ENCODE measurements at places on chromosomes 5 and 9.

DNA sequence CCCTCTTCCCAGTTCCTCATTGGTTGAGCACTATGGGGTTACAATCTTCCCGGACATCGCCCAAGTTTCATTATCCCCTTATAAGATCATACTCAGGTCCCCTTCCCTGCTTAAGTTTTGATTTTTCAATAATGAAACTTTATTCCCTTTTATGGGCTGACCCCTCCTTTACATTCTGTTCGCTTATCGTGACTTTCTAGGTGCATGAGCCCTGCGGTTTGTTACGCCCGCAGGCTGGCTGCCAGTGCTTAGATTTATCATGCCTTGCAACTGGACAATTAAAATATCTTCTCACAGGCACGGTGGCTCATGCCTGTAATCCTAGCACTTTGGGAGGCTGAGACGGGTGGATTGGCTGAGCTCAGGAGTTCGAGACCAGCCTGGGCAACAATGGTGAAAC lies 127.9 kb upstream of the FER start:
- DNase-seq, result no peak

GRCh38 chr9:6014670-6015270 lies 654 bp downstream of the RANBP6 start:
- no peak for DNase-seq

GRCh38 chr5:21125238-21125983 lies 1137.4 kb upstream of the CDH18 start:
- DNase-seq, result no peak

DNA sequence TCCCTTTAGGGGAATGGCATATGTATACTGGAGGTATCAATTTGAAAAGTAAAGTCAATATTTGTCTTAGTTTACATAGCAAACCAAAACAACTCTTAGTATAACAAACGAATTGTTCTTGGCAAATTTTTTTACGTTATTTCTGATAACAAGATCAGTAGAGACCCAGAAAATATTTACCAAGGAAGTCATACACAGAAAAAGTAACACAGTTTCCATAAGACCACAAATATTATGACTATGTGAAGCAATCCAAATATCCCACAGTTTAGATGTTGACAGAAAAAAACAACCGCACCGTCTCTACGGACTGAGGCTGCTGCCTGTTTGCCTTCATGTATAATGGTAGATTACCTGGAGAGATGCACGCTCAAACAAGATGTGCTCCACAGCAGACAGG lies 46.5 kb upstream of the DAPK1 start:
- DNase-seq, result no peak

GRCh38 chr9:20898885-20899554 lies 132.4 kb downstream of the HACD4 start:
- DNase-seq, result no peak

- DNase-seq, result no peak
Measured at GRCh38 chr9:615756-616155, 225.7 kb upstream of the DMRT1 start.

- no peak for DNase-seq
Measured at GRCh38 chr5:91042936-91043255, 340.2 kb downstream of the ARRDC3 start.

DNA sequence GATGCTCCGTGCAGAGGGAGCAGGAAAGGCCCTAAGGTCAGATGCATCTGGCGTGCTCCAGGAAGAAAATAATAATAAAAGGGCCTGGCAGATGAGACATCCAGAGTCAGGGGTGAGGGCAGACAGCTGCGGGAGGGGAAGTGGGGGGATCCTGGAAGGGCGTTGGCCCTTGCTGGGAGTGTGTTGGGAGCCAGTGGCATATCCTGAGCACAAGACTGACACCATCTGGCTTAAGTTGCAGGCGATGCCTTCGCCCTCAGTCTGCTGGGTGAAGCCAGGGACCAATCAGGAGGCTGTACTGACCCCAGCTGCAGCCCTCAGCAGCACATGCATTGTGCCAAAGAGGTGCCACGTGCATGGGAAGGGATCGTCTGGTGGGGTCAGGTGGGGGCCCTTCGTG lies 3.8 kb downstream of the OR2V2 start:
- no peak for DNase-seq
